PC-9 (cell line): ENCODE measurements at places on chromosomes 7 and 10.

DNA sequence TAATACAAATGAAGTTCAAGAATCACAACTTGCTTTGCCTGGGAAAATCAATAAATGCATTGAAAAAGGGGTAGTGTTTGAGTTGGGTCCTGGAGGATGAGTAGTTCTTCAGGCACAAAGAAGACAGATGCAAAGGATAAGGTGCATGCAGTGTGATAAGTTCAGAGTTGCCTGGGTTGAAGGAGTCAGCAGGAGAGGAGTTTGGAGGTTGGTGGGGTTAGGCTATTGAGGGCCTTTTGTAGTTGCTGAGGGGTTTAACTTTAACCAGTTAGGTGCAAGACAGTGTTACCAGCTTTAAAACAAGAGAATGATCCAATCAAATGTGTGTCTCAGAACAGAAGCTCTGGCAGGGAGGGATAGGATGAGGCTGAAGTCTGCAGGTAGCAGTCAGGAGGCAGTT, 44.3 kb upstream of the GLCCI1 start:
- no peak for DNase-seq

DNA sequence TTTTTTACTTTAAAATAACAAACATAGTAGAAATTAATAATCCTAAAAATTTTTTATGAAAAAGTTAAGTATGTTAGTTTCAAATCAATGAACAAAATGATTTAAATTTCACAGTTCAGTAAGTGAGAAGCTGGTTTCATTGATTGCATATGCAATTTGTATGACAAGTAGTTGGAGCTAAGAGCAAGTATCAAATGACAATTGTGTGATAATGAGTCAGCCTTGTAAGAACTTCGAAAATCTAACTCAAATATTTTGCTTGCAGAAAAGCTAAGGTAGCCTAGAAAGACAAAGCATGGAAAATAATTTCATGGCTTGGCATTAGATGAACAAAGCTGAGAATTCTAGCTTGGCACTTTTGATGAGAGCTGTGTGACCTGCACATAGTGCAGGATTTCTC, 111.5 kb downstream of the HDAC9 start:
- DNase-seq: peak; percentile 39

DNA sequence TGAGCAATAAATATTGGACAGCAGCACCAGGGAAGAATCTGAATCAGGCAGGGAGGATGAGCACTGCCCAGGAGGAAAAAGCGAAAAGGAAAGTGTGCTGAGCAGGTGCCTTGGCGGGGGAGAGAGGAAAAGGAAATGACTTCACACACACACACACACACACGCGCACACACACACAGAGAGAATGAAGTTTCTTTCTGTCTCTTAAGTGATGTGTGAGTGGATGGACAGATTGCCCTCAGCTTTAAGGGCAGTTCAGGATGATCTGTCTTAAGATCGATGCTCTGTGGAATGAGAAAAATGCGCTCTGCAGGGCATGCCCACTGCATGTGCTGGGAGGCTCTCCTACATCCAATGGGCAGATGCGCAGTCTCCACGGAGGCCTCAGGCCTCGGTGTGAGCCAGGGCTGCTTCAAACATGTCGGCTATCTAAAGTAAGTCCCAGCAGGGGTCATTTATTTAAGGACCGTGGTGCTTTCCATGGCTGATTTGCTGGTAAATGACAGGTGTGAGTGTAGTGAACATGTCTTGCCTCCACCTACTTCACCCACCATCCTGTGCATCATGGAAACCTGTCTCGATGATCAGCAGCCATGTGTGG, 2.5 kb upstream of the ACBD5 start:
- DNase-seq: peak; percentile 24

DNA sequence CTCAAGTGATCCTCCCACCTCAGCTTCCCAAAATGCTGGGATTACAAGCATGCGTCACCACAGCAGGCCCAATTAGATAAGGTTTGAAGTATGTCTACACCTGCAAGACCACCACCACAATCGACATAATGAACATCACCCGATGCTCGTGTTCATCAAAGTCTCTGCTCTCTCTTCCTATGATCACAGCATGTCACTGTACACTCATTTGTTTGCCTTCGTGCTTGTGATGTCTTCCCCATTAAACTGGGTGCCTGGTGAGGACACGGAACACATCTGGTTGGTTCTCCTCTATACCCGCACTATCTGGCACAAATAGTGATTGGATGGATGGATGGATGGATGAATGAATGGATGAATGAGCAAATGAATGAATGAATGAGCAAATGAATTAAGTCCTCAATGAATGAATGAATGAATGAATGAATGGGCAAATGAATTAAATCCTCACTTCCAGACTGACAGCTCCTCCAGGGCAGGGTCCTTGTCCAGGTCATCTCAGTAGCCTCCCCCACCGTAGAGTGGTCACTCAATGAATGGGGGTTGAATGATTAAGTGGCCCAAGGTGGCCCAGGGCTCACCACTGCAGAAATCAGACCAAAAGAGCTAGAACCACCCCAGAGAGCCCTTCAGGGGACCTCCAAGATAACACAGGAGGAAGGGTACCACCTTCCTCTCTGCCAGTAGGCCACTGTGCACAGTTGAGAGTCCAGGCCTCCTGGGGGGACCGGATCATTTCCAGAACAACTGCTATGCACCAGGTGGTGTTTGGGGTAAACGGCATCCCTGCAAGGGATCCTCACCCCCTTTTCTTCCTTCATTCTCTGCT, 101.9 kb upstream of the TNRC18 start:
- peak; percentile 65 for DNase-seq

- DNase-seq: no peak
Observed at GRCh38 chr7:115269486-115269885, 347.6 kb downstream of the MDFIC start.

DNA sequence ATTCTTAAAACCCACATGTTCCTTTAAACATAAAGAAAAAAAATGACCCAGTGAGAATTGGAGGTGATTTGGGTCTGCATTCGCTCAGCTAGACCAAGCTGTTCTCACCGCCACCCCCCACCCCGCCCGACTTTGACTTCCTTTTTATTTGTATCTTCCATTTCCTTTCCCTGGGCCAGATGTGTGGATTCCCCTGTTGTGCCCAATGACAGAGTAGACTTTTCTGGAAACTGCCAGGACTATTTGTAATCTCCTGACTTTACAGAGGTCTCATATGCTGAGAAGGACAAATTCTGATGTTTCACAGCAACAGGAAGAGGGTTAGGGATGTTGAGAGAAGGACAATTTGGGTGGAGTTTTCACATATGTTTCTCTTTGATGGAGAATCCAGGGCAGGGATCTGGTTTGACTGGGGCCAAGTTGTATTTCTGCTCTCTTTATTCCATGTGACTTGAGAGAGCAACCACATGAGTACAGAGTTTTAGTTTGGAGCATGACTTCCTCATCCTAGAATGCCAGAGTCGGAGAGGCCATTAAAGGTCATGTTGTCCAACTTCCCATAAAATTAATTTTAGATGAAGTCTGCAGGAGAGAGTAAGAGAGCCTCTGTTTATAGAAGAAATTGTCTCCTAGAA, 1023.2 kb downstream of the LRMDA start:
- no peak for DNase-seq

GRCh38 chr7:142855756-142856564, 1.1 kb downstream of the EPHB6 start:
- peak; percentile 69 for DNase-seq

DNA sequence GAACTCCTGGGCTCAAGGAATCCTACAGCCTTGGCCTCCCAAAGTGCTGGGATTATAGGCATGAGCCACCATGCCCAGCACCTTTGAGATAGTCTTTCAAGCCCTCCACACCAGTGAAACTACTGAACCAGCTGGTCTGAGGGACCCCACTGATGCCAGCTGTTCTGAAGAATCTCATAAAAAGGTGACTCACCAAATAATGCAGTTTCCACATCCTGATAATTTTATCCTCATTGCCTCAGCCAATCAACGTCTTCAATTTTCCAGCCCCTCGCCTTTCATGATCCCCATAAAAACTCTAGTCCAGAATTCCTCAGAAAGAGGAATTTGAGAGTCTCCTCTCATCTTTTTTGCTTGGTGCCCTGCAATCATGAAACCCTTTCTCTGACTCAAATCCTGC, 1691.6 kb upstream of the LRRTM3 start:
- DNase-seq: no peak

GRCh38 chr7:18469316-18469715, 26.2 kb upstream of the HDAC9 start:
- no peak for DNase-seq

DNA sequence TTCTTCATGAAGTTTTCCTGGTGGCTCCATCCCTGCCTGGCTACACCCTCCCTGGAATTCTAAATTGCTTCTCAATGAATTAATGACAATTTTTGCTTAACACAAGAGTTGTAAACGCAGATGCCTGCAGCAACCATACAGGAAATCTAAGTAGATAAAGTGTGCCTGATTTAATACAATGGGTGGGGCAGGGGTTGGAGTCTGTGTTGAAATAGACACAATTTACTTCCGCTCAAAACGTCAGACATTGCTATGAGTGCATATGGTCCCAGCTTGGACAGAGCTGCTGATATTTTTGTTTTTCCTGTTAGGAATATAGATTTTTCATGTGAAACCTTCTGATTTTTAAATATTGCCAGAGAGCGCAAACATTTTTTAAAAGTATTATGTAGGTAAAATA, 1235.0 kb upstream of the SORCS1 start:
- DNase-seq: no peak

DNA sequence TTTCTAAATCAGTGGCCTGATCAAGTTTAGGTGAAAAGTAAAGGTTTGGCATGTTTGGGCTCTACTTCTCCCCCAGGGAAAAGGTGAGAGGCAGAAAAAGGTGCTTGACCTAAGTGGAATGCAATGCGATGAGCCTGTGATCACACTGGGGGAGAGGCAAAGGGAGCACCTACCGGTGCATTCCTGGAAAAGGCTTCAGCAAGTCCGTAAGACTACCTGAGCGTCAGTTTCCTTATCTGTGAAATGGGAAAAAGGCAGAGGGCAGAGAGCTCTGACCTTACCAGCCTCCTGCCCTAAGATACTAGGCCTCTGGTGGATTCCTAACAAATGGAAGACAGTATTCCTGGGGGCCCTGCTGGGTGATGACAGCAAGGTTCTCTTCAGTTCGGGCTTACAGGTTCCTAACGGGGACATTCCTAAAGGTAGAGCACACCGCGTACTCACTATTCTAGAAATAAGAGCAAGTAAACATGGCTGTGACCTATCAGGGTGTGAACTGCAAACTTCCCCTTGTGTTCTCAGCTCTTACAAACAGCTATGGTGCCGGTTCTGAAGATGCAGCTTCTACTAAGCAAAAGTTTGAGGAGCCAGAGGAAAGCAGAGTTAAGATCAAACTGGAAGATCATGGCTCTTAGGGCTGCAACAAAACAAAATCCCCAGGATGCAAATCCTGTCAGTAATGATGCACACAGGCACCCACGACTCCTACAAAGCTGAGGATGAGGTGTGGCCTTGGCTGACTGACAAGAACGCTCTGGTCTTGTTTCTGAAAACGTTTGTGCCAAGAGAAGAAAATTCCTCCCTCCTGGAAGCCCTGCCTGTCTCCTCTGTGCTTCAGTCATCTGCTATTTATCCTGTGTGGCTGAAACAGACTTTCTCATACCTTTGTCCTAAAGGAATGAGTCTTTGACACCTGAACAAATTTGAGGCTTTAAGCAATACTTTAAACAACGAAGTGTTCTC, 13.3 kb upstream of the ACSL5 start:
- peak; percentile 39 for DNase-seq

DNA sequence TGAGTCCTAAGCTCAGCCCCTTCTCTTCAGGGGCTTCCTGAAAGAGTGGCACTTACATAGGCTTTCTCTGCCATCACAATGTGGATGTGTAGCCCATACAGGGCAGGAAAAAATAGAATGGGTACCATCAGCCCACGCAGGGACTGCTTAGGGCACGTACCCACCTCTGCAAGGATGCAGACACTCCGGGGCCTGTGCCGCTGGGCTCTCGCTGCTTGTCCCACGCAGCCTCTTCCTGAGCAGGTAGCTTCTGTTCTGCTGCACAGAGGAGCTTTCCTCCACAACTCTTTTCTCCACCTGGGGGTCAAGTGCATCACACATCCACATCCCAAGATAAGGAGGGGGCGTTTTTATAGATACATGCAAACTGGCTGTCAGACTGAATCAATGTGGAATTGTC, 34.3 kb downstream of the FRMPD2 start:
- no peak for DNase-seq

DNA sequence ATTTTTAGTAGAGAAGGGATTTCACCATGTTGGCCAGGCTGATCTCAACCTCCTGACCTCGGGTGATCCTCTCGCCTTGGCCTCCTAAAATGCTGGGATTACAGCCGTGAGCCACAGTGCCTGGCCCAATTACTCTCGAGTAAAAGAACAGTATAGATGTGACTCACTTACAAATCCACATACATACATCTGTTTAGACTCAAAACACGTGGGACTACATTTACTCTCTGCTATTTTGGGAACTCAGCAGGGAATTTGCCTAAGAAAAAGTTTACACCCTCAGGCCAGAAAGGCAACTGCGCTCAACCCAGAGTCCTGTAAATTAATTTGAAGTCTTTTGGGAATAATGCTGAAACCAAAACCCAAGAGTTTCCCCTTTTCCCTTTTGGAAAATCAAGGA, 289.7 kb downstream of the KLF6 start:
- no peak for DNase-seq

- no peak for DNase-seq
Observed at GRCh38 chr7:4817178-4817901, 41.9 kb downstream of the AP5Z1 start.

DNA sequence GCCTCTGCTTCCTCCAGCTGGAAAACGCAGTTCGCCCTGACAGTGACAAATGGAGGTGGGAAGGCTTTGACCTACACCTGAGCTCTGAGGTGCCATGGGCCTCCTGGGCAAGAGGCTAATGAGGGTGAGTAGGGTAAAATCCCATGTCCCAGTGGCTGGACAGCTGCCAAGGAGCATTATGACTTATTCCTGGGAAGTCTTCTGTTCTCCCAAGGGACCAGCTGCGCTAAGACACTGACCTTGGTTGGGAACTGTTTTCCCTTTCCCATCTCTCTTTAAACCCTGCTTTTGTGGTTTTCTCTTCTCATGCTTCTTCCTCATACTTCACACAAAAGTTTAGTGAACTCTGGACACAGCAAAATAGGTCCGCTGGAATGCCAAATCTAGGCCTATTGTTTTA, 72.6 kb downstream of the COPG2 start:
- no peak for DNase-seq

- no peak for DNase-seq
Observed at GRCh38 chr7:92647011-92647625, 56.9 kb upstream of the FAM133B start.

DNA sequence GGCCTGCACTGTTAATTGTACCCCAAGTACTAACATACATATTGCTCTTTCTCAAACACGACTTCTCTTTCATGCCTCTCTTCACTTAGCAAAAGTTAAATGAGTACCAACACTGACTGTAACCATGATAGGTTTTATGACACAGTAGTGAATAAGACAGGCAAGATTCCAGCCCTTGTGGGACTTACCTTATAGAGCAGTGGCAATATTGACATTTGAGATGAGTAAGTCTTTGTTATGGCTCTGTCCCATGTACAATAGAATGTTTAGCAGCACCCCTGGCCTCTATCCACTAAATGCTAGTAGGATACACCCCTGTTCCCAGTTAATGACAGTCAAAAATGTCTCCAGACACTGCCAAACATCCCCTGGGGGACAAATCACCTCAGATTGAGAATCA, 11.9 kb upstream of the COL1A2 start:
- DNase-seq: no peak

GRCh38 chr10:34814913-34815184, 247 bp downstream of the PARD3 start:
- DNase-seq: no peak

GRCh38 chr7:37195388-37195787, 253.3 kb downstream of the ELMO1 start:
- DNase-seq: no peak

GRCh38 chr7:29350351-29350750, 155.8 kb downstream of the CHN2 start:
- DNase-seq: no peak
